ENCODE measurements at places on chromosomes 2 and 18. TPM values are rescaled to one million over a fixed set of nuclear protein-coding genes. Genes with fewer than 3 reads are reported as not detected.

- peaks cover 18% of the 10 kb centered on the region for H3K4me1 ChIP-seq
- DNase-seq = no peak
- no peaks in the 10 kb centered on the region for H3K27me3 ChIP-seq
- H3K27ac ChIP-seq = no peak overlapping the region
Observed at GRCh38 chr2:118110991-118111390, 22.7 kb downstream of the INSIG2 start.

ARHGEF4 gene
- 0.07 TPM for total RNA-seq

ASNSD1 gene
- 63.7 TPM for total RNA-seq

SCYGR4 gene
- not detected for total RNA-seq

SLC38A11 gene
- not detected for total RNA-seq

DNA sequence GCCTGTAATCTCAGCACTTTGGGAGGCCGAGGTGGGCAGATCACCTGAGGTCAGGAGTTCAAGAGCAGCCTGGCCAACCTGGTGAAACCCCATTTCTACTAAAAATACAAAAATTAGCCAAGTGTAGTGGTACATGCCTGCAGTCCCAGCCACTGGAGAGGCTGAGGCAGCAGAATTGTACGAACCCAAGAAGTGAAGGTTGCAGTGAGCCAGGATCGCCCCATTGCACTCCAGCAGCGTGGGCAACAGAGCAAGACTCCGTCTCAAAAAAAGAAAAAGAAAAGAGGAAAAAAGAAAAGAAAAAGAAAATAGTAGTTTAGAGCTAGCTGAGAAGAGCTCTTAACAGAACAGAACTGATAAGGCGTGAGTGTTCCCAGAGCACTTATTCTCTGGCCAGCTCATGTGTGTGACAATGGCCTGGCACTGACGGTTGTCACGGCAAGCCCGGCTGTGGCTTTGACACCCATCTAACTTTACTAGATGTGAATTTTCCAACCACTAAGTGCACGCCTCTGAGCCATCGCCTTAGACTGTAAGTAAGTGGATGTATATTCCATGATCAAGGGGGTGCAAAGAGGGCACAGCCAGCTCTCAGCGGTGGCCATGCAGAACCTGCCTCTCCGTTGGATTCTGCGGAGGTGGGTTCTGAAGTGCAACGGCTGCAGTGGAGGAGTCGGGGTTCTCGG, 80.0 kb downstream of the ZNF516 start:
- no peaks in the 10 kb centered on the region for H3K36me3 ChIP-seq
- H3K27ac ChIP-seq = no peak overlapping the region
- H3K27me3 ChIP-seq = peaks cover 21% of the 10 kb centered on the region
- peaks cover 8% of the 10 kb centered on the region for H3K4me1 ChIP-seq
- DNase-seq = no peak

GRCh38 chr2:189111063-189111715, 68.4 kb downstream of the COL5A2 start:
- H3K4me3 ChIP-seq = no peak overlapping the region
- H3K36me3 ChIP-seq = no peaks in the 10 kb centered on the region
- H3K27me3 ChIP-seq = no peaks in the 10 kb centered on the region
- H3K4me1 ChIP-seq = no peaks in the 10 kb centered on the region
- no peak overlapping the region for H3K27ac ChIP-seq

ANKRD30B gene
- total RNA-seq = not detected

GRCh38 chr18:29034113-29034856, 857.4 kb upstream of the CDH2 start:
- H3K27me3 ChIP-seq = no peaks in the 10 kb centered on the region
- H3K27ac ChIP-seq = no peak overlapping the region
- H3K4me1 ChIP-seq = no peaks in the 10 kb centered on the region
- no peaks in the 10 kb centered on the region for H3K36me3 ChIP-seq
- no peak overlapping the region for H3K4me3 ChIP-seq
- DNase-seq = no peak

DNA sequence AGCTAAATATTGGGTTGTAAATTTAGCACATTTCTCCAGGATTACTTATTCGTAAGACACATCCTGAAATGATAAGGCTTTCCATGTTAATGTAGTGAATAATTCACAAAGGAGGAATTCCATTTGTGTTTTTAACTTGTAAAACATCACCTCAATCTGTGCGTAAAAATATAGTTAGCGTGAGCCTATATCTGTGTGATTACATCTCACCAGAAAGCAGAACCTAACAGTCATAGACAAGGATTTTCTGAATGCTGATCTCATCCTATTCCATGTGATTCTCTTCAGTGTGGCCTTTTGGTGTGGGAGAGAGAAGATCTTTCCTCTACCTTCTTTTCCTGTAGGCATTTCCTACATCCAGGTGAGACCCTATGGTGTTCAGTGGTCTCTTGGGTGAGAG, 263.2 kb upstream of the RASGRP3 start:
- peaks cover 1% of the 10 kb centered on the region for H3K27me3 ChIP-seq
- no peak overlapping the region for H3K27ac ChIP-seq
- H3K36me3 ChIP-seq = no peaks in the 10 kb centered on the region

DSG2 gene
- total RNA-seq = 0.33 TPM

DNA sequence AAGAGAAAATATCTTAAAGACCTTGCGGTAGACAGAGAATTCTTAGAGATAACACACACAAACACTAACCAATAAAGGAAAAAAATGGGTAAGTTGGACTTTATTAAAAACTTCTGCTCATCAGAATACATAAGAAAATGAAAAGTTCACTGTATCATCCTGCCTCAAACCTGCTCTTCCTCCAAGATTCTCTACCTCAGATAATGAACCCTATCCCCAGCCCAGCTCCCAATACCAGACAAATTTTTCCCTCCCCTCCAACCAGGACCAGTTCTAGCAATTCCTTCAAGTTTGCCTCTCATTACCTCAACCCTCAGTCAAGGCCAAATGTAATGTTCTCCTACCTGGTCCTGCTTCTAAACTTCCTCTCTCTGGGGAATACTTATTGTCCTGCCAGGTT, 79.4 kb downstream of the DNMT3A start:
- H3K4me1 ChIP-seq = peaks cover 8% of the 10 kb centered on the region
- H3K36me3 ChIP-seq = peaks cover 43% of the 10 kb centered on the region
- no peak for DNase-seq

CGREF1 gene
- total RNA-seq = 15.1 TPM

DNA sequence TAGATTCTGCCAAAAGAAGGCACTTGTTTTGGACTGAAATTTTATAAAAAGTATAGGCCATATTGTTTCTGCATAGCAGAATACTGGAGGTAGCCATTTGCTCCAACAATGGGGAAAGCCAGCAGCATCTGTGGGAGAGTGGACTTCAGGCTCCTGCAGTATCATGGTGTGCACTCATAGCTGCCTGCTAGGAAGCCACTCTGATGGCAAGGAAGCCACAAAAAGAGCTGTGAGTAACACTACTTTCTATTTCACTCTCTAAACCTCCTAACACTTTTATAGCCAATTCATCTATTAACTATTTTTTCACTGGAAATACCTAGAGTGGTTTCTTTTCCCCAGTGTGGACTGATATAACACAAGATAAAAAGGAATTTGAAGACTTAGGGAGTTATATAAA, 144.4 kb upstream of the KCNJ3 start:
- H3K27ac ChIP-seq = no peak overlapping the region
- no peaks in the 10 kb centered on the region for H3K36me3 ChIP-seq
- no peaks in the 10 kb centered on the region for H3K27me3 ChIP-seq
- no peak for DNase-seq
- H3K4me1 ChIP-seq = no peaks in the 10 kb centered on the region

GRCh38 chr2:106147665-106148064, 46.4 kb downstream of the UXS1 start:
- DNase-seq = no peak
- peaks cover 35% of the 10 kb centered on the region for H3K4me1 ChIP-seq
- no peaks in the 10 kb centered on the region for H3K27me3 ChIP-seq
- H3K36me3 ChIP-seq = peaks cover 65% of the 10 kb centered on the region

SERPINB10 gene
- not detected for total RNA-seq

GRCh38 chr2:185676316-185676715, 62.3 kb upstream of the FSIP2 start:
- H3K36me3 ChIP-seq = no peaks in the 10 kb centered on the region
- no peaks in the 10 kb centered on the region for H3K4me1 ChIP-seq
- H3K27ac ChIP-seq = no peak overlapping the region
- no peaks in the 10 kb centered on the region for H3K27me3 ChIP-seq
- DNase-seq = no peak
- H3K4me3 ChIP-seq = no peak overlapping the region

THSD7B gene
- total RNA-seq = not detected

- H3K4me3 ChIP-seq = peak overlapping the region; percentile 65
- H3K27me3 ChIP-seq = peaks cover 15% of the 10 kb centered on the region
- peak overlapping the region; percentile 87 for H3K27ac ChIP-seq
- DNase-seq = peak; percentile 62
Observed at GRCh38 chr2:222427646-222428301, 3.4 kb downstream of the SGPP2 start.

DNA sequence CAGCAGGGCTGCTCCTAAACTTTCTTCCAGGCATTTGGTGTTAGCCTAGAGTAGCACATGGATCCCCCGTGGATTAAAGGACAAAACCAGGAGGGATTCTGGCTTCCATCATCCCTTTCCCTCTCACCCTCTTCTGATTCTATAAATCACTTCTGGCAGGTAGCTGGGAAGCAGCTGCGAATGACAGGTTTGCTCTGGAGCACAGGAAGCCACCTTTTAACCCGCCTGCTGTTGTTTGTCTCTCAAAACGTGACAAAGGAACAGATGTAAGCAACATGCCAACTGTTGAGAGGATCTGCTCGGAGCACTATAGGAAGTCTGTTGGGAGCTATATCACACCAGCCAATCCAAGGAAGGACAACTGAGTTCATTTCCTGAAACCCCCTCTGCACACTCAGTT, 101.9 kb downstream of the ACTR2 start:
- no peak overlapping the region for H3K4me3 ChIP-seq
- H3K27ac ChIP-seq = no peak overlapping the region
- no peak for DNase-seq
- peaks cover 8% of the 10 kb centered on the region for H3K36me3 ChIP-seq
- no peaks in the 10 kb centered on the region for H3K27me3 ChIP-seq
- no peaks in the 10 kb centered on the region for H3K4me1 ChIP-seq

- no peak overlapping the region for H3K4me3 ChIP-seq
- no peak for DNase-seq
Observed at GRCh38 chr2:9991829-9992273, 40.4 kb downstream of the GRHL1 start.

GRCh38 chr18:74918276-74918790, 290.6 kb downstream of the PTGR3 start:
- no peak for DNase-seq
- H3K4me1 ChIP-seq = peaks cover 5% of the 10 kb centered on the region
- no peak overlapping the region for H3K27ac ChIP-seq

- peak; percentile 28 for DNase-seq
- H3K27me3 ChIP-seq = peaks cover 6% of the 10 kb centered on the region
- H3K4me3 ChIP-seq = no peak overlapping the region
- peaks cover 2% of the 10 kb centered on the region for H3K4me1 ChIP-seq
Observed at GRCh38 chr18:3139406-3139805, 80.4 kb downstream of the MYOM1 start.

DNA sequence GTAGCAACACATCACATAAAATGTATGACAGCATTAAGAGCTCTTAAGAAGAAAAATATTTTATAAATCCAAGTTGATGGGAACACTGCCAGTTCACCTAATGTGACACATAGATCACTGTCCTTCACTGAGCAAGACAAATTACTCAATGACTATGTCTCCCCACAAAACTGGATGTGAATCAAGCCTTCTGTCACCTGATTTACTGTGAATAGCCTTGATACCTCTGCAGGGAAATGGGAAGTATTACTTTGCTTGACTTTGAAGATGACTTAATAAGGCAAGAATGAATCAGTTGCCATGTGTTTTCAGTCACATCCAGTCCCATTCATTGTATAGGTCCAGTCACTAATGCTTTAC, 94.6 kb downstream of the NYAP2 start:
- H3K4me1 ChIP-seq = no peaks in the 10 kb centered on the region
- H3K4me3 ChIP-seq = no peak overlapping the region
- H3K36me3 ChIP-seq = no peaks in the 10 kb centered on the region
- H3K27ac ChIP-seq = no peak overlapping the region
- DNase-seq = no peak

DNA sequence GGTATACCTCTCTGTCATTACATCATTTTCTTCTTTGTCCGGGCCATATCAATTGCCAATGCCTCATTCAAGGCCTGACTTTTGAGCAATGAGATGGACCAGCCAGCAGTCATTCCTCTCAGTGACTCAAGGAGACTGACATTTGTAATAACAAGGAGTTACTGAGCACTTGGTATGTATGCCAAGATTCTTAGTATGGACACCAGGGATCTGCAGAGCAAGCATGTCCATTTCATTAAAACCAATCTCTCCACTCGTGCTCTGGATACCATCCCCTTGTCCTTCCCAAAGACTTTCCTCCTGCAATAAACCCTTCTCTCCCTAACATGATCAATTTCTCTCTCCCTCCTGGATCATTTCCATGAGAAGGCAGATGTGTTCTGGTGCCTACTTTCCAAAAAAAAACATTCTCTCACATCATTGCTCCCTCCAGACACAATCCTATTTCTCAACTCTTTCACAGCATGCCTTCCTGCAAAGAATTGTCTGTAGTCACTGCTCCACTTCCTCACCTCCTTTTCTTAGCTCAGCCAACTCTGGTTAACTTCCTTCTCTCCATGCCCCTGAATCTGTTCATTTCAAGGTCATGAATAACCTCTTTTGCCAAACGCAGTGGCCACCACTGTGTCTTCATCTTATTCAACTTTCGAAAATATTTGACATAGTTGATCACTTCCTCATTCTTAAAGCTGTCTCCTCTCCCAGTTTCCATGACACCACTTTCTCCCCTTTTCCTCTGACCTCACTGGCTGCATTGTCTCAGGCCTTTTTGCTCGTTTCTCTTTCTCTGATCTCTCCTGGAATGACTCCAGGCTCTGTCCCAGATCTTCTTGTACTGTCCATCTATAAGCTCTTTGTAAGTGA, 102.8 kb upstream of the CYP1B1 start:
- H3K36me3 ChIP-seq = no peaks in the 10 kb centered on the region
- H3K4me3 ChIP-seq = no peak overlapping the region
- H3K27ac ChIP-seq = no peak overlapping the region

PSMA8 gene
- total RNA-seq = 0.93 TPM

WNT6 gene
- total RNA-seq = not detected

DNA sequence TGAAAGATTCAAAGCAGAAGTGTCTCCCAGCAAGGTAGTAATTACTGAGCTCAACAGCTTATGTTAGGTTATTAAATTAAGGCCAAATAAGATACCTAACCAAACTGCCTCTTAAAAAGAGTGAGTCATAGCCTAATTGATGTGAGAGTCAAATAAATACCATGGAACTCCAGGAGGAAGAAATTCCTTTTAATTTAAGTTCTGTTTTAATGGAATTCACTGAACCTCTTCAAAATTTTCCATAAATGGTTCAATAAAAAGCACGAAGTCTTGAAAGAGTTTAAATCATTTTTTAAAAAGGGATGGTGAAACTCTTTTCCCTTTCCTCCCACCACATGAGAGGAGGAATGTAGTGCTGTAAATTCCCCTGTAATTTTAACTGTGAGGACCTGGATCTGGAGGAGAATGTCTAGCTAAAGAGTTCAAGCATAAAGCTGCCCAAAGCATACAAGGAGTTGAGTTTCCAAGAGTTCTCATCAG, 180.8 kb upstream of the MMADHC start:
- no peaks in the 10 kb centered on the region for H3K4me1 ChIP-seq
- no peak overlapping the region for H3K27ac ChIP-seq
- no peak overlapping the region for H3K4me3 ChIP-seq
- DNase-seq = no peak
